ELF-1 (cell line): ENCODE measurements at places on chromosomes 3 and 15.
A peak's percentile ranks its signal among the peaks of the same experiment; 100 is the strongest.

- DNase-seq = no peak
Observed at GRCh38 chr3:136805795-136806194, 13.1 kb upstream of the SLC35G2 start.

GRCh38 chr15:48963524-48964113, at the start of gene SHC4:
SHC4 (minus strand) TSS chr15:48963919; CDS start chr15:48963015, 904 bp downstream.
- peak; percentile 74 for DNase-seq

- no peak for DNase-seq
Observed at GRCh38 chr15:60471314-60471713, 7.6 kb downstream of the ICE2 start.

DNA sequence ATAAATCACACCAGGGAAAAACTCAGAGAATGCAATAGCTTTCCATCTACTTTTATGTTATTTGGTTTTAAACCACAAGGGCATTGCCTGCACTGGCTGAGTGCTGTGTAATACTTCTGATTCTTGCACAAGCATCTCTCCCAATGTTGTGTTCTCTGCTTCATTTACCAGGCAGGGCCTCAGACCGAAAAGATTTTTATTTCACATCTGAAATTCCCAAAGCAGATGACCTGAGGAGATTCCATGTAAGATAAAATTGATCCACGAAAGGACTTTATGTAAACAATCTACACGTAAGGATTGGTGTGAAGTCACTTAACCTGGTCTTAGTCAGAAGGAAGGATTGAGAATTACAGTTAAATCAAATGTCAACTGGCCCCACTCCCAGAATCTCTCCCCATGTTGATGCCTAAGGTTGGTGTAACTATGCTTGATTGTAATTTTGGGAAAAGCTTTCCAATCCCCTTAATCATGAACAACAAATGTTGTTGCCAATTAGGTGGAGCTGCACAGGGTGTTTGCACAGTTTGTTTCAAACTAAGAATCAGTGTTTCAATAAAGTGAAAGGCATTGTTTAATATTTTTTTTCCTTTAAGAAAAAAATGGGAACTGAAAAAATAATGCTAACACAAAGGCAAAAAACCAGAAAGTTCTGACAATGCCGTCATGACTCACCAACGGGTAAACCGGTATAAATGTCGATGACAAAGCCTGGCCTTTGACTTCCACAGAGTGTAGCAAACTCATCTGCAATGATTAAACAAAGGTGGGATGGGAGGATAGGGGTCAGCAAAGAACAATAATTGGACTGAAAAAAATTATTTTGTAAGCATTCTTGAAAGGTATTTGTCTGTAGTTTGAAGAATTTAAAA, 128.6 kb downstream of the DUT start:
- DNase-seq = no peak

DNA sequence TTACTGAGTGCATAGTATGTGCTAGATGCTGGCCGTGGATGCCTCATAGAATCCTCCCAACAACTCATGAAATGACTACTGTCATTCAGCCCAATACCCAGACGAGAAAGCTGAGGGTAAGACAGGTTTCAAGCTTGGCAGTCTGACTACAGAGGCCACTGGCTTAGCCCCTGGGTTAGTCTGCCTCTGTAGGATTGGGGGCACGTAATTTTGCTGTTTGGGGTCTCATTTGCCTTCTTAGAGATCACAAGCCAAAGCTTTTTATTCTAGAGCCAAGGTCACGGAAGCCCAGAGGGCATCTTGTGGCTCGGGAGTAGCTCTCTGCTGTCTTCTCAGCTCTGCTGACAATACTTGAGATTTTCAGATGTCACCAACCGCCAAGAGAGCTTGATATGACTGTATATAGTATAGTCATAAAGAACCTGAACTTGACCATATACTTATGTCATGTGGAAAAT, 1.0 kb upstream of the CCR5 start:
- no peak for DNase-seq

GRCh38 chr3:41198526-41198925, 779 bp upstream of the CTNNB1 start:
- no peak for DNase-seq

DNA sequence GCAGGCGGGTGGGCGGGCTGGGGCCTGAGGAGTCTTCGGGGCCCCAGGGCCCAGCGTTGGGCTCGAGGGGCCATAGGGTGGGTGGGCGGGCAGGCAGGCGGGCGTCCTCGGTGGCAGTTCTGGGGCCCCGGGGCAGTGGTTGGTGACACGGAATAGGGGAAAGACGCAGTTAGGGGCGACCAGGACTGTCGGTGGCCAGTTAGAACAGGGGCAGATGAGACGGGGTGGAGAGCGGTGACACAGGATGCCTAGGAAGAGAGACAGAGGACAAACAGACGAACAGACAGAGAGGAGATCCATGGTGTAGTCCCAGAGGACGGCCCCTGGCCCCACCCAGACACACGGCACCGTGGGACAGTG, 36.5 kb downstream of the GRIP2 start:
- DNase-seq = no peak
